Stimulated activated CD8-positive, alpha-beta memory T cell treated with anti-CD3 and anti-CD28 coated beads, Interleukin-4, amount 100 ng/mL, for 1 hour (primary cell): ENCODE measurements at places on chromosomes 13 and 19.

- no peak for DNase-seq
Measured at GRCh38 chr19:38035515-38036495, 128.8 kb downstream of the SIPA1L3 start.

GRCh38 chr13:108769213-108770070 is 140.0 kb downstream of the MYO16 start:
- no peak for DNase-seq

DNA sequence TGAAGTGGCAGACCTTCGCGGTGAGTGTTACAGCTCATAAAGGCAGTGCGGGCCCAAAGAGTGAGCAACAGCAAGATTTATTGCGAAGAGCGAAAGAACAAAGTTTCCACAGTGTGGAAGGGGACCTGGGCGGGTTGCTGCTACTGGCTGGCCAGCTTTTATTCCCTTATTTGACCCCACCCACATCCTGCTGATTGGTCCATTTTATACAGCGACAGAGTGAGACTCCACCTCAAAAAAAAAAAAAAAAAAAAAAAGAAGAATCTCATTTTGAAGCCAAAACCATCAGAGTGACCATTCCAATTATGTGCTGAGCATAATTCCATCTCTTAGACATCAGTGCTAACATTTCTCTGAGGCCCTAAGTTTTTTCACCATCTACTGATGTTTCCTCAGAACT is 1.9 kb upstream of the ZNF552 start:
- no peak for DNase-seq

GRCh38 chr19:47756953-47757608 is 11.7 kb downstream of the NOP53 start:
- DNase-seq, result no peak

GRCh38 chr19:11767633-11768133 is 883 bp downstream of the ZNF441 start:
- no peak for DNase-seq

- no peak for DNase-seq
Measured at GRCh38 chr19:51337141-51337860, 4.6 kb downstream of the VSIG10L start.

GRCh38 chr13:43629691-43630480 is 156.9 kb downstream of the ENOX1 start:
- no peak for DNase-seq

GRCh38 chr13:66216728-66217127 is 1013.4 kb downstream of the PCDH9 start:
- DNase-seq, result no peak
